Naive B cell (primary cell): ENCODE measurements at places on chromosomes 13 and 19. TPM values are rescaled to one million over a fixed set of nuclear protein-coding genes. Genes with fewer than 3 reads are reported as not detected.

- DNase-seq, result no peak
- peak overlapping the region; percentile 97 for H3K27ac ChIP-seq
- peaks cover 26% of the 10 kb centered on the region for H3K4me1 ChIP-seq
- no peaks in the 10 kb centered on the region for H3K27me3 ChIP-seq
- peak overlapping the region; percentile 96 for H3K4me3 ChIP-seq
These were observed 926 bp downstream of the ZNF587 start for GRCh38 chr19:57850553-57851017.

DNA sequence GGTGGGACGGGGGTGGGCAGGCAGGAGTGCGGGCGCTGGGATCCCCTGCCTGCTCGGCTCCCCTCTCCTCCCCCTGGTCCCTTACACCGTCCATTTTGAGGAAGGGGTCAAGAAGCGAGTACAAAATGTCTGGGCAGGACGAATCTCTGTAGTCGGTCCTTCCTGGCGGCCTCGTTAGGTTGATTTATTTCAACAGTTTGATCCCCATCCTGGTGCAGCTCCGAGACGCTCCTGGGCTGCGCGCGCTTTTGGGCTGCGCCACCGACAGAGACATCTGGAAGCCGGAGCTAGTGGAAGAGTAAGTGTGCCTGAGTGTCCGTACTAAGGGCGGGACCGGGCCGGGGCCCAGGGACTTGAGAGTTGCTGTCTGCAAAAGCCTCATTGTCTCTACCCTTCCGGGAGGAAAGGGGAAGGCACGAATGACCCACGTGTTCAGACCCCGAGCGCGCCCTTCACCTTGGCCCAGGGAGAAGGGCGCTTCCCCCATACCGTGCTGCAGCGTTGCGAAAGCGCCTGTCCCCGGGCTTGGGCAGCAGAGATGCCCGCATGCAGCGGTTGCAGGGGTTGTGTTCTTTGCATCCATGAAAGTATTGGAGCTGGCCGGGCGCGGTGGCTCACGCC, 1.8 kb downstream of the ZNF114 start:
- peak; percentile 19 for DNase-seq
- peaks cover 20% of the 10 kb centered on the region for H3K4me1 ChIP-seq
- H3K27me3 ChIP-seq, result peaks cover 5% of the 10 kb centered on the region

GRCh38 chr13:51801631-51802099, 2.3 kb downstream of the DHRS12 start:
- no peaks in the 10 kb centered on the region for H3K36me3 ChIP-seq
- peaks cover 36% of the 10 kb centered on the region for H3K4me1 ChIP-seq
- no peaks in the 10 kb centered on the region for H3K27me3 ChIP-seq
- H3K27ac ChIP-seq, result peak overlapping the region; percentile 57
- H3K4me3 ChIP-seq, result peak overlapping the region; percentile 86

GRCh38 chr19:41192574-41193429, at the start of gene CYP2S1:
TSS of gene CYP2S1 (plus strand) at chr19:41193219. CDS start at chr19:41193265, 46 bp downstream.
- DNase-seq, result no peak
- peaks cover 4% of the 10 kb centered on the region for H3K4me1 ChIP-seq
- no peak within 1 kb of the TSS for H3K4me3 ChIP-seq
- no peak within 1 kb of the TSS for H3K27ac ChIP-seq

The HRC gene
- polyA plus RNA-seq, result not detected

The ZNF541 gene
- polyA plus RNA-seq, result not detected

The MCF2L gene
- polyA plus RNA-seq, result 2.6 TPM

The FXYD1 gene
- polyA plus RNA-seq, result 1.3 TPM
